Thyroid gland (tissue), 4 donors: ENCODE measurements at places on chromosomes 11 and 22. TPM values are rescaled to one million over a fixed set of nuclear protein-coding genes. Genes with fewer than 3 reads are reported as not detected.

Gene POU2AF3
- total RNA-seq, result 2.0 TPM

Gene LAYN
- total RNA-seq, result 36.6 TPM

Gene CDC42BPG
- 12.2 TPM for total RNA-seq

GRCh38 chr22:44686873-44687600 is 15.0 kb upstream of the PRR5 start:
- DNase-seq, result no peak

DNA sequence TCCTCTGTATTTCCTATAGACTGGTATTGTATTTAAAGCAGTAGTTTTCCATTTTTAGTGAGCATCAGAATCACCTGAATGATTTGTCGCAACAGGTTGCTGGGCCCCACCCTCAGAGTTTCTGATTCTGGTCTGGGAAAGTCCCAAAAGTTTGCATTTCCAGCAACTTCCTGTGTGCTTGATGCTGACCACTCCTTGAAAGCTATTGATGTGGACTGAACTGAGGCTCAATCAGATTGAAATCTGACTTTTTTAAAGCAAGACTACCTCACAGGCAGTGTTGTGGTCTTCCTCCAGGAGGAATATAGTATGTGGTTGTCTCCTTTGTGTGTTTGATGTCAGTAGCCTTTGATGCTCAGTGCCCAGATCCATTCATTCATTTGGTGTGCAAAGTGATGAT is 17.2 kb upstream of the MPZL2 start:
- no peak for DNase-seq

GRCh38 chr11:80958987-80959386 is 1518.2 kb upstream of the TENM4 start:
- no peak for DNase-seq

- DNase-seq, result no peak
These were observed 31.6 kb upstream of the CRYBB3 start for GRCh38 chr22:25167834-25168601.

DNA sequence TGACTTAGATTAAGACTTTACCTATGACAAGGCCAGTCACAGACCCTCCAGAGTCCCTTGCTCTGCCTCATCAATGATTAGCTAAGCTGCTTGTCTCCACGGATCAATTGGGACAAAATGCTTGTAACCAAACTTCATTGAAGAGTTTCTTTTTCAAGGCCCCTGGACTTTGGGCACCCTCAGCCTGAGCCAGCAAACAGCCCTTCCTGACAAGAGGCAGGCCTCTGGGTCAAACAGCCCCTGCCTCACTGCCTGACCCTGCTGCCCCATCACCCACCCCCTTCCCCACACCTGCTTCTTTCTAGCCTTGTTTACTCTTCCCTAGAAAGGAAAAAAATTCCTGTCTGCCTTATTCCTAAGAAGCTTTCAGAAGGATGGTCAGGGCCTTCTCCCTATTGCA is 26.3 kb upstream of the CDON start:
- DNase-seq, result no peak

DNA sequence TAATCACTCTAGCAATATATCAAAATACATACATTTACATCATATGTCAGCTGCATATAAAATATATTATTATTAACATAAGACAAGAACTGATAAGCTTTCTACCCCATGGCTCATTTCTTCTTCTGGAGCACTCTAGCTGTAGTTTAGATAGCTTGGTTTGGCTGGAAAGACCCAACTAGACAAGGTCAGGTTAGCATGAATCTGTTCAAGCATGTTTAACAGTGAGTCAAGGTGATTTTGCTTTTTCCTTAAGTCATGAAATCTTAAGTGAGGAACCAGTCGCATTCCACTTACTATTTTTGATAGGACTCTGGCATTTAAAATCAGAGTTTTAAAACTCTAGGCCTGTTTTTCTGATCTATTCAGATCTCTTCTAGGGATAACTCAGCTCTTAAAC is 157.0 kb upstream of the PDGFD start:
- DNase-seq, result no peak

DNA sequence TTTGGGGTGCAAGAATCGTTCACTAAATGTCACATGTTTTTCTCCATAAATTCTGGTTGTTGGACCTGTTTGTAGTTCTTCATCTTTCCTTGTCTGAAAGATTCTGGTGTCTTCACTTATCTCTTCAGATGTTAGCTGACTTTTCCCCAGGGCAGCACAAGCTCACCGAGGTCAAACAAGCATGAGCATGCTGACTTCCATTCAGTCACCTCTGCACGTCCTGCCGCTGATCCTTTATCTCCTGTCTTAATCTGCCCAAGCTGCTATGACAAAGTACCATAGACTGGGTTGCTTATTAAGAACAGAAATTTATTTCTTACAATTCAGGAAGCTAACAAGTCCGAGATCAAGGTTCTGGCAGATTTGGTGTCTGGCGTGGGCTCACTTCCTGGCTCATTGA is 800.6 kb downstream of the NTM start:
- DNase-seq, result no peak

DNA sequence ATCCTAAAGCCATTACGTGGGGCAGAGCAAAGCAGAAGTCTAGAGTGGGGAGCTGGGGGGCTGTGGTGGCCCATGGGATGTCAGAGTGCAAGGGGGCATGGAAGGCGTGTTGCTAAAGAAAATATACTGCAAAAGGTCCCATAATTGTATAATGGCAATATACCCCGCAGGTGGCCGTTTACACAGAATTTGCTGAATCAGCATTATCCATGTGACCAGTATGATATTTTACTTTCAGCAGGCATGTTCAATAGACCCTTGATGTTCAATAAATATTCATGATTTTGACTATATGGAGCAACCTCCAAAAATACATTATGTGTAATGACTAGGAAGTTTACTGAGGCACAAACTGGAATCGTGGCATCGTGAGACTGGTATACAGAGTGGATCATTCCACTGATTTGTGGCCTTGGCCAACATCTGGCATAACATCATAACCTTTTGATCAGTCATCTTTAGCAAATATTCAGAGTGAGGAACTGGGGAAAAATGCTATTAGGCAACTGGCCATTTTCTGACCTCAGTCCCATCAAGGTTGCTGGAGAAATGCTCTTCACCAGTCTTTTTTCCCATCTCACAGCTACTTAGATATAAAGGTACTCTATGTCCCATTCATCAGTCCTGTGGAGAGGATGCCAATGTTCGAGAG is 29.3 kb upstream of the PPP2R1B start:
- no peak for DNase-seq

DNA sequence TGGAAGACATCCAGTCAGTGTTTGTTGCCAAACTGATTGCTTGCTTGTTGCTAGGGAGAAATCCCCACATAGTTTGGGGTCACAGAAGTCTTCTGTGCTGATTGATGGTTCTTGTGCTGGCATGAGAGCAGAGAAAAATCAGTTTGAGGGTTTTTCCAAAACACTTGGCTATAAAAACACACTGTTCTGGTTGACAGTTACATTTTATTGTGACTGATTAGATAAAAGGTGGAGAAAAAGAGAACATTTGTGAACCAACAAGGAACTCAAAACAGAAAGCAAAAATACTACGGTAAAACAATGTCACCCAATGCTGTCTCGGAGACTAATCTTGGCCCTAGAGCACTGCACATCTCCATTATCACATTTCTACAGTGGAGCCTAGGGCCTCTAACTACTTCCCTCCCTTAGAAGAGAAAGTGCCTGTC is 14.4 kb upstream of the EIF4G2 start:
- no peak for DNase-seq

GRCh38 chr11:2127482-2128129 is 11.6 kb downstream of the IGF2 start:
- DNase-seq, result no peak

DNA sequence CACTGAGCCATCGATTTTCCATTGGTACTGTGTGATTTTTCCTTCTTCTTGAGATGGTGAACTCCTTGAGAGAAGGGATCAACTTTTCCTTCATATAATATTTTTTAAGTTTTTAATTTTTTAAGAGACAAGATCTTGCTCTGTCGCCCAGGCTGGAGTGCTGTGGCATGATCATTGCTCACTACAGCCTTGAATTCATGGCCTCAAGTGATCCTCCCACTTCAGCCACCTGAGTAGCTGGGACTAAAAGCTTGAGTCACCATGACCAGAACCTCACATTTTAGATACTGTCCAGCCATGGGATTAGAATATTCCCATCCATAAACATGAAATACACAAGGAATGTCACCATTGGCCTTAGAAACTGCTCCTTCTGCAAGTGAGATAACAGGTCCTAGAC is 66.9 kb upstream of the CHRM4 start:
- DNase-seq, result no peak

DNA sequence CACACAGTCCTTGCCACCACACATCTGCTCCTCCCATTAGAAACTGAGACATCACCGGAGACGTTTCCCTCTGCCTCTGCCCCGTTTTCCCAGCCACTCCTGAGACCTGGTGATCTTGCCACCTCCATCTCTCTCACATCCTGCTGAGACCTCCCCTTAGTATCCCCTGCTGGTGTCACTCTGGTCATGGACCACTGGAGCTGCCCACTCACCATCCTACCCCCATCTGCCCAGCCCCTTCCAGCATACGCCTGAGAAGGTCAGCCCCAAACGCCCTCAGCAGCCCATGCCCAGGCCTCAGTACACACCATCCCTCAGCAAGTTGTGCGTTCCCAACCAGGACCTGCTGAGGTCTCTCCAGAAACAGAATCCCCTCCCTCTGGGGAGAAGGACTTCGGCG is 64.3 kb downstream of the SHANK2 start:
- DNase-seq, result no peak

DNA sequence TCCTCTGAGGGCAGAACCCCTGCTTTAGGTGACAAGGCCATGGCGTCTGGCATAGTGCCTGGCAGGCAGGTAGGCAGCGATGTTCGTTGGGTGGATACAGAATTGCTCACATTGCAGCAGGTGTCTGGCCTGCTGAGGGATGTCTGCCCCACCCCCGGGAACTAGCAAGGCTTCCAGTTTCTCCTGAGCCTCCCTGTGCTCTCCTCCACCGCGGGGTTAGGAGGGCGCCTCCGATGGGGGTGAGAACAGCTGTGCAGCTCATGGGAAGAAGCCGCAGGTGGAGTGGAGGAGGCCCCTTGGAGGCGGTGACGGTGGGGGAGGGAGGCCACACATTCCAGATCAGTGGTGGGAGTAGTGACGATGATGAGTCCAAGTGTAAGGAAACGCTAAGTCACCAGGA is 48.3 kb upstream of the JAM3 start:
- no peak for DNase-seq

DNA sequence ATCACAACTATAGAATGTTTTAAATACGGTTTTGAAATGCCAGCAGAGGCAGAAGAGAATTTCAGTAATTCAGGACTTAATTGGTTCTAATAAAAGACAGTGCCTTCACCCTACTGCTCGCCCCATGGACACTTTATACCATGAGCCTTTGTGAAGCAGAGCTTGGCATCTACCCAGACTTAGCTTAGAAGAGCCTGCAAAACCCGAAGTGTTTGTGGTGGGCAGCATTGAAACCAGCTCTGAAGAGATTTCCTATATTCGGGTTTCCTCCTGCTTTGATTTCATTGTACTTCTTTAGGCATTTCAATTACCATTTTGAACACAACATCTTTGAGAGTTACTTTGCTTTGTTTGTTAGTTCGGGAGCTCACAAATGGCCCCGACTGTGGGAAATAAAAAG is 185.1 kb upstream of the MTNR1B start:
- DNase-seq, result no peak

- DNase-seq, result peak; percentile 54
These were observed 31.8 kb downstream of the BID start for GRCh38 chr22:17742527-17742902.

DNA sequence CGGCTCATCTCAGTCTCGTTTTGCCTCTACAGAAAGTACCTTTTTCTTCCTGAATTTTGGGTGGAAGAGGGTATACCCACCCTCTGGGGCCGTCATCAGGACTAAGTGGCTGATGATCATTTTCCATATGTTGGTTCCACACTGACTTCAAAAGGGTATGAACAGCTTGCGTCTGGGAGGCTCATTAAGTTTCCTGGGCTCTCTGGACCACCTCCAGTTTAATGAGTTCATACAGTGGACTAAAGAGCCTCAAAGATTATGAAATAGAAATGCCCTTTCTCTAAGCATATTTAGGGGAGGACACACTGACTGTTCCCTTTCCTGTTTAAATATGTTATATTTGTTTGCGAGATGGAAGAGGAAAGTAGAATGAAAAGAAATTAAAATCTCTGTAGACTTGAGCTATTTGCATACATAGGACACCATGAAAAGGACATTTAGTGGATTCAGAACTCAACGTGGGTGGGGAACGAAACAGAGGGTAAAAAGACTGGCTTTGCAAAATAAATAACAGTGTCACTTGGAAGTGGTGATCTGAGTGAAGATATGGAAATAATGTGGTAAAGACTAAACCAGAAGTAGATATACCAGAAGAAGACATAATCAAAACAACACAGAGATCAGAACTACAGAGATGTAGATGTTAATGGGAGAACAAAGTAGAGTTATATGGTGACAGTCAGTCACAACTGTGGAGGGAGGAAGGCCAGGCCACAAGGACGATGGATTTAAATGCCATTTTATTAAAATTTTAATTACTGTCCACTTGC is 18.7 kb downstream of the LDLRAD3 start:
- no peak for DNase-seq

DNA sequence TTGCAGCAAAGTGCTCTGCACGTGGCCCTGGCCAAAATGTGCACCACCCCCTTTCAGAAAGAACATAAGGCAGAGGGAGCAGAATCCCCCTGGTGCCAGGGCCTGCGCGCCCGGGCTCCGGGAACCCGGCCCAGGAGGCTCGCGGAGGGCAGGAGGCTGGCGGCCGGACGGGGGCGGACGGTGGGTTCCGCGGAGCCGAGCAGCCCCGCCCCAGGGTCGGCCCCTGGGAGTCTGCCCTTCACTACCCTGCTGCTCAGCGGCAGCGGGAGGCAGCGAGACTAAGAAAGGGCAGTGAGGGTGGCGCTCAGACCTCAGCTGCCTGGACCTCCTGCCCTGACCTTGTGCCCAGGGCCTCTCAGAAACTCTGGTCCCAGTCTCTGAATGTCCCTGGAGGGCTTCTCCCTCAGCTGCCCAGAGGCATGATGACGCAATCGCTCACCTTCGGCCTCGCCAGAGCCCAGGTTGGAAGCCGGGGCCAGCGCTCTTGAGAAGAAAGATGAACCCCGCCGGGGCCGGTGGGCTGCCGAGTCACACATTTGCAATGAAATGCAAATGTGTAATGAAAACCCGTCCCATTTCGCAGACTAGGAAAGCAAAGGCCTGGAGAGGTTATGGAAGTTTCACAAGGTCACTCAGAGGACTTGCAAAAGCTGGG is 1.1 kb upstream of the CLMP start:
- no peak for DNase-seq

DNA sequence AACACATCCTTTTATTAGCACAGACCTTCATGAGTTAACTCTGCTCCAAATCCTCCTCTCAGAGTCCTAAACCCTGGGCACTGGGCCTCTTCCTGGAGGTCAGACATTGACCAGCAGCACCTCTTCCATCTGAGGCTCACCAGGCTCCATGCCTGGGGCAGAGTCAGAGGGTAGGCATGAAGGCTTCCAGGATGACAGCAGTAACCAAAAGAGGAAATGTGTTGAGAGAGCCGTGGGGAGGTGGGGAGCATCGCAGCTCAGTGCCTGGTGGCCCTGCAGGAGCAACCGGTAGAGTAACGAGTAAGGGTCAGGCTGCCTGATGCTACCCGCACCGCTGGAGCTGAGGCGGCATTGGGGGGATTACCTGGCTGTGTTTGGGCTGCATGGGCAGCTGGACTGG is 9.4 kb upstream of the NAV2 start:
- no peak for DNase-seq
